Activated naive CD8-positive, alpha-beta T cell treated with anti-CD3 and anti-CD28 coated beads for 36 hours (primary cell): ENCODE measurements at places on chromosomes 6 and 20. TPM values are rescaled to one million over a fixed set of nuclear protein-coding genes. Genes with fewer than 3 reads are reported as not detected.

Gene ZNF343
- total RNA-seq, result 8.8 TPM

DNA sequence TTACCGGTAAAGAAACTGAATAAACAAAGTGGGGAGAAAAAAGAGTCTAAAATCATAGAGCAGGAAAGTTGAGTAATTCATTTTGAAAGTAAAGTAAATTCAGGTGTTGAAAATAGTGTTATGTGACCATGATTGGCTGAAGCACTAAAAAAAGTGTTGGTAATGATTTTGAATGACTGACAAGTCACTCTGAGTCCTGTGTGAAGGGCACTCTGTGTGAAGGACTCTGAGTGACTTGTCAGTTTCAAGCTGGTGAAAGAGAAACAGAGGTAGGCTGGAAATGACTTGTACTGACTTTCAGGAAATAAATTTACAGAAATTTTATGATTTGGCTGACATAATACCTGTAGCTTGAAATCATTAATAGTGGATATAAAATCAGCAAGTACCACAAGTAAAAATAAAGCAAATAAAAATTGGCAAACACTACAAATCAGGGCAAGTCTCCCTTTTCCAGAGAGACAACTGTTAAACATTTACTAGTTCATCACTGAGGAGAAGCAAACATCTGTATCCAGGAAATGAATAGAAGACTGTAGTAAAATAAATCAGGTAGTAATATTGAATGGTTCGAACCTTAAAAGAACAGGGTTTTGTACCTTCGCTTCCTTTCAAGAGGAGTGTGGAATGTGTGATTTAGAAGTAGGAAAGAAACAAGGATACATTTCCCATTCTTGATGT is 630.6 kb downstream of the GRIK2 start:
- no peak for DNase-seq

- DNase-seq, result no peak
These were observed 4.5 kb upstream of the CITED2 start for GRCh38 chr6:139378882-139379341.

Gene PDYN
- not detected for total RNA-seq

DNA sequence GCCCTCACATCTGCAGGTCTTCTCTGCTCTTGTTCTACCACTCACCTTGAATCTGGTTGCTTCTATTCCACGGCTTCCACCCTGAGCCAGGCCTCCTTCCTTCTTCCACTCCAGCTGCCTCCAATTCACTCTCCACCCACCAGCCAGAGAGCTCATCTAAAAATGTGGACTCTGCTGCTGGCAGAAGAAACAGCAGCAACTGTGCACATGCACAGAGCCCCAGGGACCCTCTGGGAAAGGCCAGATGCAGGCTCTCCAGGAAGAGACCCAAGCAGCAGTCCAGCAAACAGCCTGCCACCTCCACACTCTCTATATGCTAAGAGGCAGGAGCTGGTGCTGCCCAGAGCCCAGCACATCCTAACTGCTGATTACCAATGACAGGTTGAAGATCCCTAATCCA is 162.6 kb upstream of the TOP1 start:
- no peak for DNase-seq

Gene CHRNA4
- not detected for total RNA-seq

DNA sequence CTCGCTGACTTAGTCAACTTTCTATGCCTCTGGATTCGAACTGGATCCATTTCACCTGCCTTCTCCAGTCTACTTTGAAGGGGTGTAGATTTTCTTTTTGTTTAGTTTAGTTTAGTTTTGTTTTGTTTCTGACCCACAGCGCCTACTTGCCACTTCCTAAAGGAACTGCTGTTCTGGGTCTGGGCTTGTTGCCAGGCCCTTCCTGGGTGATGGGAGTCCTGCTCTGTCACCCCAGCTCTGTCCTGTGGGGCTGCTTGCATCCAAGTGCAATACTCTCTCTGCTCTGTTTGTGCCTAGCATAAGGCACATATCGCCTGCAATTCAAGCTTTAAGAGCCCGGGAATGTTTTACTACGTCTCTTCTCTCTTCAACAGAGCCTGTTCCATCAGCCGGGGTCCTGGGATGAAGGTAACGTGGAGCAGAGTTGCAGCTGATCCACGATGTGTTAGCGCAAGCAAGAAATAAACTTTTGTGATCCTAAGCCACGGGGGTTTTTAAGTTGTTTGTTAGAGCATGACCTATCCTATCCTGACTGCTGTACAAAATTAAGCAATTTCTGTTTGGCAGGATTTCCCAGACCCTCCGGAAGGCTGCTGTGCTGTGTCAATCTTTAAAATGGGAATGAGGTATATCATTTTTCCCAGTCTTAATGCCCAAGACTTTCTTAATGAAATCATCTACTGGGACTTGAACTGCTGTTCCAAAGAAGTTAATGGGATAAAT is 30.9 kb upstream of the TAGAP start:
- DNase-seq, result no peak

Gene FAM217A
- total RNA-seq, result not detected

- DNase-seq, result no peak
These were observed 549.4 kb upstream of the SYNCRIP start for GRCh38 chr6:86192123-86192522.

- DNase-seq, result no peak
These were observed 754 bp downstream of the TNF start for GRCh38 chr6:31575952-31576685.

Gene SPATA25
- total RNA-seq, result 0.90 TPM

DNA sequence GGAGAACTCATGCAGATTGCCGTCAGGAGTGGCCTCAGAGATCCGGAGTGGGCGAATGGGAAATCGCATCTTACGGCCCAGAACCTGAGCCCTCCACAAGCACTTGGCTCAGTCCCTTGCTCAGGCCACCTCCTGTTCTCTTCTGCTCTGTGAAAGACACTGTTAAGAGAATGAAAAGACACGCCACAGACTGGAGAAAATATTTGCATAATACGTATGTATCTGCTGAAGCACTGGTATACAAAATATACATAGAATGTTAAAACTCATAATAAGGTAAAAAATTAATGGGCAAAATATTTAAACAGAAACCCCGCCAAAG is 838 bp upstream of the POM121L2 start:
- no peak for DNase-seq
